ENCODE measurements at places on chromosomes 2 and 18.

- DNase-seq, result no peak
These were observed 78.5 kb upstream of the PTPRM start for GRCh38 chr18:7488571-7488970.

DNA sequence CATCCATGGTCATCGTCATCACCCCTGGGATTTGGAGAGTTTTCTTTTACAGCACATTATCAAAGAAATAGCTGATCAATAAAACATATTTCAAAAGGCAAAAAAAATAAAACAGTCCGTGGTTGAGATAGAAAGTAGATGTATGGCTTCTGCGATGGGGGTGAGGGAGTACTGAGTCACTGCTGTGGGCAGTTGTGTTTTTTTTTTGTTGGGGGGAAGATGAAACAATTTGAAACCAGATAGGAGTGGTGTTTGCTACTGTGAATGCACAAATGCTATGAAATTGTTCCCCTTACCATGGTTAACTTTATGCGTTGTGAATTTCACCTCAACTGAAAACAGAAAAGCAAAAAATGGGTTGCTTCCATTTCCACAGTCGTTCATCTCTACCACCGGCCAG lies 11.9 kb upstream of the SALL3 start:
- no peak for DNase-seq

GRCh38 chr2:3094999-3095958 lies 282.3 kb downstream of the EIPR1 start:
- no peak for DNase-seq

- no peak for DNase-seq
These were observed 157.2 kb upstream of the CAPN13 start for GRCh38 chr2:30964334-30965005.

DNA sequence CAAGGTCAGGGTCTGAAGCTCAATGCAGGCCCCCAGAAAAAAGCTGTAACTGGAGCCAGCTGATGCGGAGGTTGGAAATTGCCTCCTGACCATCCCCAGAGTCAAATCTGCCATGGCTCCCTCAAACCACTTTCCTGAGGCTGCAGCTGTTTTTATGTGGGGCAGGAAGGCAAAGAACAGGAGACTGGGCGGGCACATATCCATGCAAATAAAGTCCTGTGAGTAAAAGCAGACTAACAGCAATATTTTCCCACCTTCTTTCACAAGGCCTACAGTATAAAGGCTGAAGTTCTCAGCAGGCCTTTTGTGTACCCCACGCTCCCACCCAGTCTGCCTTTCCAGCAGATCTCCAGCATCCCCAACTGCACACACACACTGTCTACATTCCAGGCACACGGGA lies 47.1 kb downstream of the CYP1B1 start:
- no peak for DNase-seq

DNA sequence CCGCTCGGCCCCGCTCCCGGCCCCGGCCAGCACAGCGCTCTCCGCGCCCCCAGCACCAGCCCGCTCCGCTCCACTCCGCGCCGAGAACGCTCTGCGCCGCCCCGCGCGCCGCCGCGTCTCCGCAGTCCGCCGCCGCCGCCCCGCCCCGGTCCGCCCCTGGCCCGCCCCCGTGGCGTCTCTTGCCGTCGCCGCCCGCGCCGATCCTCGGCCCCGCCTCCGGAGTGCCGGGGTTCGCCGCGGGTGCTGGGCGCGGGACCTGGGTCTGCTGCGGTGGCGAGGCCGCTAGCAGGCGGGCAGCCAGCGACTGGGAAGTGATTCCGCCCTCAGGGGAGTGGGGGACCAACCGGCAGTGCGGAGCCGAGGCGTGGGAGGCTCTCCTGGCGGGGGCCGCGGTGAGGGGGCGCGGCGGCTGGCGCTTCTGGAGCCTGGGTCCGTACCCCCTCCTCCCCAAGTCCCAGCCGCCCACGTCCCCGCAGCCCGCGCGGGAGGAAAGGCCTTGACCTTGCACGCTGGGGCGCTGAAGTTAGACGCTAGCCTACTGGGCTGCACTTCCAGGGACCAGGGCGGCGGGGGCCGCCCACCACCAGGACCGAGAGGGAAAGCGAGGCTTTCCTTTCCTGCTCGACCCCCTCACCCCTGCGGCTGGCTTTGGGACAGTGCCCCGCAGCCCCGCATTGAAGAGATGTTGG lies at the start of gene HS6ST1:
Gene HS6ST1 (minus strand): TSS at position 93 of the 689 bp plus-strand sequence. CDS start 305 bp downstream, outside the sequence.
- DNase-seq, result peak; percentile 35

DNA sequence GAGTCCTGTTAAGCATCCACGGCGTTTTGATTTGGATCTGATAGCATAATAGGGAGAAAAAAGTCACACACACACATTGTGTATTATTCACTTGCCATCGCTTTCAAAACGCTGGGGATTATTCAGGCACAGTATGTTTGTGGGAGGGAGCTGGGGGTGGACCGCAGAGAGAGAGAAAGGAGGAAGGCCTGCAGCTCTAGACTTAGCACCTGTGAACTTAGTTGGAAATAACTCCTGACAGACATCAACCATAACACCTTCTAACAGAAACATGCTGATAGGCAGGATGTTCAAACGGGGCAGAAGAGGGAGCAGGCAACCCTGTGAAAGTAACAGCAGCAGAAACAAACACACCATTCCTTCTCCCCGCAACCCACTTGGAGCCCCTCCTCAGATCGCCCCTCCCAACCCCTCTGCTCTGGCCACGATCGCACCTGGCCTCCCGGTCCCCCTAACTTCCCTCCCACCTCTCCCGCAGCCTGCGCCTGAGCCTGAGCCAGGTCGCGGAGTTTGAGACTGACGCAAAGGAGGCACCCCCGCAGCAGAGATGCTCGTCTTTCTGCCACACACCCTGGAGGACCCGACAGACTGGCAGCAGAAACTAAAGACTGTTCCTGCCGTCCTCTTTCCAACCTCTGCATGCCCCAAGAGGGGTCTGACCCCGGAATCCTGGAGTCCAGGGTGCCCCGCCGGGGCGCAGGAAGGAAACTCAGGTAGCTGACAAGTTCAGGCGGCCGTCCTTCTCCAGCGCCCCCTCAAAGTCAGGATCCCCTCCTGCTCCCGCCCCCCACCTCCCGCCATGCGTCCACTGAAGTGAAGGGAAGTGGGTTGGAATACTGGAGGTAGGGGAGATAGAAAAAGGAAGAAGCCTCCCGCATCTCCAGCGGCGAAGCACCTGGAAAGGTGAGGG lies 738 bp downstream of the CHST9 start:
- DNase-seq, result no peak

DNA sequence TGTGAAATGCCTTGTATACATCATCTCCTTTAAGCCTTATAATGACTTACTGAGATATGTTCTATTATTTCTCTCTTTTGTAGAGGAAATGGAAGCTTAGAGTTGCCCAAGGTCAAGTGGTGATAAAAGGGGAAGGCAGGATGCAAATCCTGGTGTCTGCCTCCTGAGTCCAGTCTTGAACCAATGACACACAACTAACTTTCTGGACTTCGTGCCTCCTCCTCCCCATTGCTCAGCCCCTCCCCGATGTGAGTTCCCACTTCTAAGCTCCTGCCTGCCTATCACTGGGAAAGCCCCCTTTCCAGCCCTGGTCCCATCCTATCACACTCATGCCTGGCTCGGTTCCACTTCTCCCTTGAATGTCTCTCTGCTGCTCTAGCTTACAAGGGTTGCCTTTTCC lies 6.9 kb upstream of the CTIF start:
- DNase-seq, result no peak

GRCh38 chr18:50286391-50287027 lies 983 bp downstream of the CXXC1 start:
- DNase-seq, result no peak

DNA sequence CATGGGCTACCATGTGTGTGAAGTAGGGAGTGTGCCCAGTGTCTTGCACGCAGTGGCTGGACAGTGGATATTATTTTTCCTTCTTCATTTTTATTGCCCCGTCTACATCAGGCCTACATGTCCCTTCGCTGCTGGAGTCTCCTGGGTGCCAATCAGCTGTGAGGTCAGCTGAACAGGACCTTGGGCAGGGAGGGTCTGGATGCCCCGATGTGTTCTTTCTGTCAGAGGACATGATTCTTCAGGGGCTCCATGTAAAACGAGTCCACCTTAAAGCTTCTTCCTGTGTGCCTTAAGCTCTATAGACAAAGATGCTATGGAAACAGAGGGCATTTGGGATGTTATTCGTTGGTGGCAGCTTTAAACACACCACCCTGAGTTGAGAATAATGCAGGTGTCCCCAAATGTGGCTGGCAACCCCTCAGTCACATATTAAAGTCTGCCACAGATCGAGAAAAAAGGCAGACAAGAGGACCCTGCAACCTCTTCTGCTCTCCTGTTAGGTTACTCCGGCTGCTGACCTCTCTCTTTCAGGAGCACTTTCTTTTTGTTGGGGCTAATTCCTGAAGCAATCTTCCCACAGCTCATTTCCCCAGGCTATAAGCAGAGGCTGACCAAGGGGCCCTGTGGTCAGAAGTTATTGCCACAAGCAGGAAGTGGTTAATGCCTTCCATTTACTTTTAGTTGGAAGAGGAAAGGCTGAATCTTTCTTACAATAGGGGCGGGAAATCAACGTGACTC lies 20.0 kb downstream of the GREB1 start:
- no peak for DNase-seq

GRCh38 chr18:9157806-9158205 lies 21.2 kb downstream of the ANKRD12 start:
- no peak for DNase-seq

DNA sequence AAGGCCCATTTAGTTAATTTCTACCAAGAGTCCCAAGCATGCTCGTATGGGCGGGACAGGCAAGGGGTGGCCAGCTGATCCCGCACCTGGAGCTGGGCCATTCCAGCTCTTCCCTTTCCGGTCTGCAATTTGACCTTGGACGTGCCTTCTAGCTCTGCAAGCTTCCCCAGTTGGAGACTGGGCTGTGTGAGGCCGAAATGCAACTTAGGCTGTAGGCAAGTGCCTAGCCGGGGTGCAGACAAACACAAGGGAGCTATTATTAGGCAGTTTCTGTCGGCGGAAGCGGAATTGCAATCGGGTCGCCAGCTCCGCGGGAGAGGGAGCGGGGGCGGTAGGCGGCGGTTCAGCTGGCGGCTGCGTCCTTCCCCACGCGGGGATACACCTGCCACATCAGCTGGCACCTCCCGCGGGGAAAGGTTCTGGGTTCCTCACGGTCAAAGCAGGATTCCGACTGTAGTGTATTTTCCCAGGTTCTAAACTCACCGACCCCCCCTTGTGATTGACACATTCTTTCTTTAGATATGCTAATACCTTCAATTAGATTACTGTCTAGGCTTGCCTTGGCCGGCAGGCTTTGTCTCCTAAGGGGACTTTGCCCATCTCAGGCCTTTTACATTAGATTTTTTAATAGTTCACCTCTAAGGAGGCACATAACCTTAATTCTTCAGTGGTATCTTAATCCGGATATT lies 17.1 kb upstream of the ZNF532 start:
- no peak for DNase-seq

GRCh38 chr2:218091746-218092145 lies 22.7 kb downstream of the RUFY4 start:
- DNase-seq, result no peak

- DNase-seq, result no peak
These were observed 34.1 kb downstream of the ASAP2 start for GRCh38 chr2:9240745-9241144.

DNA sequence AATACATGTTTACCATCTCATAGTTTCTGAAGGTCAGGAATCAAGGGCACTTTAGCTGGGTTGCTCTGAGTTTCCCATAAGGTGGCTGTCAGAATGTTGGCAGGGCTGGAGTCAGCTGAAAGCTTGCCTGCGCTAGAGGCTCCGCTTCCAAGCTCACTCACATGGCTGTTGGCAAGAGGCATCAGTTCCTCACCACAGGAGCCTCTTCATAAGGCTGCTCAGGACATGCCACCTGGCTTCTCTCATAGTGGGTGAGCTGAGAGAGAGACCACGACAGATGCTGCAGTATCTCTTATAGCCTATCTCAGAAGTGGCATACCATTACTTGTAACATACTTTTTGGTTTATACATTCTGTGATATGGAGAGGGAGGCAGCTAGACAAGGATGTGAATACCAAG lies 7.2 kb downstream of the HADHB start:
- no peak for DNase-seq

DNA sequence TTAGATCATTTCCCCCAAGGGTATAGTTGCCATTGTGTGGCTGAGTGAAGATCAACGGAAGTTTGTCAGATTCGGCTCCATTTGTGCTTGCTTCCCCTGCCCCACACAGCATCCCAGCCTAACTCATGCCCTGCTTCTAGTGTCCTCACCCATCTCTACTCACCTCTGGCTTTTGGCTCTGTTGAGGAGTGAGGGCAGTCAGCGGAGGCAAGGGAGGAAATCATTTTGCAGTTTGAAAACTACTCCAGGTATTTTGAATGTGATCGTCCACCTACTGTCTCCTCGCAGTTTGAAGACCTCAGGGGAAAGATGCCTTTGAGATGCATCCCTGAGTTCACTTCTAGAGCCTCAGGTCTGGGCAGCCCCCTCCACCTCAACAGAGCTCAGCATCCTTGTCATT lies 116.3 kb downstream of the FEZ2 start:
- DNase-seq, result no peak

GRCh38 chr2:67502346-67503065 lies 105.4 kb downstream of the ETAA1 start:
- DNase-seq, result no peak

DNA sequence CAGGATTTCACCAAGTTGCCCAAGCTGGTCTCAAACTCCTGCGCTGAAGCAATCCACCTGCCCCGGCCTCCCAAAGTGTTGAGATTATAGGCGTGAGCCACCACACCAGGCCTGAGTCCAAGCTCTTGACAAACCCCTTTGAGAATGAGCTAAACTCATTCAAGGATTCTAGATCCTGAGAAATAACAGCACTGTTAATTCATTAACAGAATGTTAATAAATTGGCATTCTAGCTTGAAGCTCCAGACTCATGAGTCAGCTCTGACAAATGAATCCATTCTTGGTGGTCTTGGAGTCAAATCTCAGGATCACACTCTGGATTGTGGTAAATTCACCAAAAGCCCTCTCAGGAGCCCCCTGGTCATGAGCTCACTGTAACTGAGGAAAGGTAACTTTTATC lies 1.8 kb downstream of the NARS1 start:
- DNase-seq, result no peak

DNA sequence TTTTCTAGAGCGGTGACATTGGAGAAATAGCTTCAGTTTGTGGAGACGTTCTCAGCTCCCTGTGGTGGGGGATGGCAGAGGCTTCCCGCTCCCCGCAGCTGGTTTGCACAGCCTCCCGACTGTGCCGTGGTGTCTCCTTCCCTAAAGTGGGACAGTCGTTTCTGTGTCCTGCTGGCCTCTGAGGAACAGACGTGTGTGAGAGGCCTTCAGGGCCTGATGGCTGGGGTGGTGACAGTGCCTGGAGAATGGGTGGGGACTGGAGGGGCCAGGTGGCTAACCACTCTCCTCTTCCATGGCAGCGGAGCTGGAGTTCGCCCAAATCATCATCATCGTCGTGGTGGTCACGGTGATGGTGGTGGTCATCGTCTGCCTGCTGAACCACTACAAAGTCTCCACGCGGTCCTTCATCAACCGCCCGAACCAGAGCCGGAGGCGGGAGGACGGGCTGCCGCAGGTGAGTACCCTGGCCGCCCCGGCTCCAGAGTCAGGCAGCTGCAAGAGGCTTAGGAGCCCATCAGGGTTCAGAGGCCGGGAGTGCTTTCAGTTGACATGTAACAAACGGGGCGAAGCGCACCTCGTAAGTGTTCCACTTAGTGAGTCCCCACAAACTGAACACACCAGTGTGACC lies 105.4 kb downstream of the FAM210A start:
- no peak for DNase-seq

- no peak for DNase-seq
These were observed 27.6 kb downstream of the GALNT3 start for GRCh38 chr2:165766326-165766927.
